ENCODE measurements at places on chromosomes 5 and 9. TPM values are rescaled to one million over a fixed set of nuclear protein-coding genes. Genes with fewer than 3 reads are reported as not detected.

Gene TAF1L
- total RNA-seq = not detected

Gene ARSI
- total RNA-seq = 2.4 TPM

Gene PTGES
- total RNA-seq = 39.5 TPM

Gene SH3PXD2B
- 62.4 TPM for total RNA-seq

Gene SLC6A3
- total RNA-seq = not detected

Gene SH3GL2
- total RNA-seq = 3.5 TPM

Gene FBP2
- total RNA-seq = not detected

Gene SHLD3
- 3.1 TPM for total RNA-seq

All from kidney epithelial cell (primary cell).